GM23248 (cell line): ENCODE measurements at places on chromosomes 5 and 9. TPM values are rescaled to one million over a fixed set of nuclear protein-coding genes. Genes with fewer than 3 reads are reported as not detected.
A peak's percentile ranks its signal among the peaks of the same experiment; 100 is the strongest.

- H3K27ac ChIP-seq = peak overlapping the region; percentile 96
- H3K36me3 ChIP-seq = peaks cover 50% of the 10 kb centered on the region
These were observed 49.5 kb upstream of the SUSD1 start for GRCh38 chr9:112224401-112225289.

DNA sequence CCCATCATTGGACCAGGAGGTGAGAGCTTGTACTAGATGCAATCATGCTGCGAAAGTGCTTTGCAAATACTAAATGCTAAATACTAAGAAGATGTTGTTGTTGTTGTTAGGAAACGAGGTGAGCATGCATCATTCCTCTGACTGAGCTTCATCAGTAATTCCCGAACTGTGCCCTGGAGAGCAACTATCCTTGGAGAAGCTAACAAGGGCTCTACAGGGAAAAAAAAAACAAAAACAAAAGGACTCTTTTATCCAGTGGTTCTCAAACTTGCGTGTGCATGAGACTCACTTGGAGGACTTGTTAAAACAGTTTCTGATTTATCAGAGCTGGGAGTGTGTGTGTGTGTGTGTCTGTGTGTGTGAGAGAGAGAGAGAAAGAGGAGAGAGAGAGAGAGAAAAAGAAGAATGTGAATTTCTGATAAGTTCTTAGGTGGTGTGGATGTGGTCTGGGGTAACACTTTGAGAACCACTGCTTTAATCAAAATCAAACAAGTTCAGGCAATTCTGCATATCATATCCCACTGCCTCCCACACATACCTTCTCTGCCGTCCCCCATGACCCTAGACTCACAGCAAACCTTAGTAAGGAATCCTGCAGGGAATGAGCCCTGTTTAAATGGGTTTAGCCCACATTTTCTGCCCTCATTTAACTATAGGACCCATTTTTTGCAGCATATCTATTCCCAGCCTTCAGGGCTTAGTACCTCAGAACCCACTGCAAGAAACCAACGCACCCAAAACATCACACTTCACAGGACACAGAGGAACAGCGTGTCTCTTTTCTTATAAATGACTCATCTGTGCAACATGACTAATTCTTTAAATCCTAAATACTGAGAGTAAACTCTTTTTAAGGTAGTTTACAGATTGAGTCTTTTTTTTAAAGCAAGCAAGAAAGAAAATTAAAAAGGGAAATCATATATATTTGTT, 48.9 kb downstream of the PDE6A start:
- no peaks in the 10 kb centered on the region for H3K36me3 ChIP-seq
- DNase-seq = peak; percentile 43
- H3K27ac ChIP-seq = no peak overlapping the region
- no peak overlapping the region for H3K4me3 ChIP-seq

DNA sequence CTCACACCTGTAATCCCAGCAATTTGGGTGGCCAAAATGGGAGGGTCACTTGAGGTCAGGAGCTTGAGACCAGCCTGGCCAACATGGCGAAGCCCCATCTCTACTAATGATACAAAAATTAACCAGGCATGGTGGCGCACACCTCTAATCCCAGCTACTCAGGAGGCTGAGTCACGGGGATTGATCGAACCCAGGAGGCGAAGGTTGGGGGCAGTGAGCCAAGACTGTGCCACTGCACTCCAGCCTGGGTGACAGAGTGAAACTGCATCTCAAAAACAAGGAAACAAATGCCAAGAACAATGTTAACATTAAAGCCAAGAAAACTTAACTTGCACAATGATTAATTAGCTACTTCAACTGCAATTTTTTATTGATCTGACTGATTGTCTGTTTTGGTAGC, 202.6 kb downstream of the ARRDC3 start:
- H3K27ac ChIP-seq = no peak overlapping the region
- no peak for DNase-seq
- H3K36me3 ChIP-seq = no peaks in the 10 kb centered on the region

CD274 gene
- total RNA-seq = 4.2 and 4.3 TPM in 2 replicates

GRCh38 chr5:102591650-102592049, 92.8 kb upstream of the SLCO6A1 start:
- no peak for DNase-seq
- H3K4me3 ChIP-seq = no peak overlapping the region
- no peaks in the 10 kb centered on the region for H3K4me1 ChIP-seq
- no peaks in the 10 kb centered on the region for H3K27me3 ChIP-seq

DNA sequence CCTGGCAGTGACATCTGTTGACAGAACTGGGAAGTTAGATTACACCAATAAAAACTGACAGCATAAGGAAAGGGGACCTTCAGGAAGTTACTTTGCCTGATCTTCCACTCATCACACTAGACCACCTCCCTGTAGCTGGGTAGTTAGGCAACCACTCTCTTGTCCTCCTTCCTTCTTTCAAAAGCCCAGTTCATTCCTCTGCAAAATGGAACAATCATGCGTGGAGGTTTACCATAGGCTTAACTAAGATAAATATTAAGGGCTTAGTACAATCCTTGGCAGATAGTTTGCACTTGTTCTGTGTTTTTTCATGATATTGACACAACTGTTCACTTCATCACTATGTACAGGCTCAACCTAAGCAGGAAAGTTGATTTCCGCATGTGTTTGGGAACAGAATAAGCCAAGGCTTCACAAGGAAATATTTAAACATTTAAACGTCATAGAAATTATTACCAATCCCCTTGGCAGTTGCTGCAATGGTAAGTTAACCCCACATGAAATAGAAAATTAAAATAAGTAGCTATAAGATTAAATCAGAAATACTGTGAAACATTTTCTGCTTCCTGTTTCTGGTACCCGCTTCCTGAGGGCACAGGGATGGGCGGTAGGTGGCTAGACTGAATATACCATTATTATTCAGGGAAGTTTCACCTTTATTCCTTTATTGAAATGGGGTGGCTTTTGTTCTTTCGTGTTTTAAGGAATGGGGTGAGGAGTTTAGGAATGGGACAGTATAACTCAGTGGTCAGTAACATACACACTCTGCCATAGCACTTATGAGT, 9.9 kb upstream of the PTGER4 start:
- H3K4me1 ChIP-seq = no peaks in the 10 kb centered on the region
- no peak overlapping the region for H3K27ac ChIP-seq
- H3K4me3 ChIP-seq = no peak overlapping the region
- peaks cover 4% of the 10 kb centered on the region; the same call in 1 of the 2 replicates for H3K27me3 ChIP-seq
- no peak for DNase-seq

- peaks cover 31% of the 10 kb centered on the region for H3K4me1 ChIP-seq
- 0 out of 2 replicates have a peak overlapping the region, but pooled peaks have one; percentile 20 for H3K4me3 ChIP-seq
- no peaks in the 10 kb centered on the region for H3K36me3 ChIP-seq
- no peaks in the 10 kb centered on the region for H3K27me3 ChIP-seq
- peak overlapping the region; percentile 70 for H3K27ac ChIP-seq
- peak; percentile 98 for DNase-seq
These were observed 117.5 kb downstream of the ZNF608 start for GRCh38 chr5:124628721-124629596.

DNA sequence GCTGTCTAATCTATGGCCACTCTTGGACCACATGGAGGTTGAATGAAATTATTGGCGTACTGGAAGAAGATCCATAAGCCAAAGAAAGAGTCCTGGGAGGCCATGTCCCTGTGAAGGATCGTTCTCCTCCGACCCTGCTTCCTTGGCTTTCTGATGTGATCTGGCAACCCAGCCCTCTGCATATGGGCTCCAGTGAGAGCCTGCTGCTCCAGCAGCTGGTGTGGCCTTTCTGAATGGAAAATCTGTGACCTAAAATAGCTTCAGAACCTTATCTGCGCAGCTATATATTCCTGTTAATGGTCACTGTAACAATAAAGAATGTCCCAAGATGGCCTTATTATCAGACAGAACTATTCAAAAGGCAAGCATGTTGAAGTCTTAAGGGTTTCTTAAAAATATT, 40.2 kb upstream of the PHF2 start:
- no peaks in the 10 kb centered on the region for H3K4me1 ChIP-seq
- H3K27ac ChIP-seq = no peak overlapping the region
- H3K4me3 ChIP-seq = no peak overlapping the region
- no peaks in the 10 kb centered on the region for H3K27me3 ChIP-seq
- no peak for DNase-seq

DNA sequence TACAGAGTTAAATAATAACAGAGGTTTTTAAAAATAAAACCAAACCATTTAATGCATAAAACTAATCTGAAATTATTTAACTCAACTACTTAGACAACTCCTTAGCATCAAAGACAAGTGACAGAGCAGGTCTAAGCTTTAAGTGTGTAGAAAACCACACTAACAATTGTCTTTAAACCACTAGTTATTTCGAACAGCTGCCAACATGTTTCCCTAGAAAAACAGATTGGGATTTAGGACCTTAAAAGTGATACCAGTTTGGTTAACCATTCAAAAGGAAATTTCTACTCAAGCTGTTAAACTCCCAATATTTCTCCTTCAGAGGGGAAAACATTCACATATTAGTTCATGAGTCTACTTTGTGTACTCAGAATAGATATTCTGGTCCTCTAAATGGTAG, 208.7 kb downstream of the BNC2 start:
- H3K27me3 ChIP-seq = no peaks in the 10 kb centered on the region
- no peak overlapping the region for H3K4me3 ChIP-seq
- no peaks in the 10 kb centered on the region for H3K36me3 ChIP-seq
- H3K27ac ChIP-seq = no peak overlapping the region
- DNase-seq = no peak

DNA sequence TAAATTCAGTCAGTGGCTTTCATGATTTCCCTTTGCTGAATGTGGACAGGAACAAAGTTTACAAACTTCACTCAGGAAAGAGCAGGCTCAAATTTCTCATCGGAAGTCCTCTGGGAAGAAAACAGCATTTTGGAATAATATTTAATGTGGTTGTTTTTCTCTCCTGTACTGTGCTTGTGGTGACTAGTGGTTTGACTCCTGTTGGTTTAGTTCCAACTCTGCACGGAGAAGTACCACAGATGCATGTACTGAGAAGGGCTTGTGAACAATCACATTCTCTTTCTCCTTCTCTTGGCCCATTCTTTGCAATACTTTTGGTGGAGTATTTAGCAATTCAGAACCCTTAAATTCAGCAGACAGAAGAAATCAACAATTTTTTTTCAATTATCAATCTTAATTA, 13.3 kb downstream of the MPDZ start:
- peak overlapping the region; percentile 11; the same call in 1 of the 2 replicates for H3K27ac ChIP-seq
- DNase-seq = peak; percentile 60
- H3K36me3 ChIP-seq = no peaks in the 10 kb centered on the region
- no peaks in the 10 kb centered on the region for H3K27me3 ChIP-seq
- peaks cover 48% of the 10 kb centered on the region for H3K4me1 ChIP-seq
- H3K4me3 ChIP-seq = no peak overlapping the region

GRCh38 chr5:142769251-142769792, 855 bp upstream of the ARHGAP26 start:
- no peaks in the 10 kb centered on the region for H3K36me3 ChIP-seq
- 0 out of 2 replicates have a peak, but pooled peaks cover 6% of the 10 kb centered on the region for H3K4me1 ChIP-seq
- no peak overlapping the region for H3K27ac ChIP-seq
- H3K4me3 ChIP-seq = peak overlapping the region; percentile 85

QRFP gene
- total RNA-seq = not detected in 2 replicates
